ENCODE measurements at places on chromosomes 7 and 10.

DNA sequence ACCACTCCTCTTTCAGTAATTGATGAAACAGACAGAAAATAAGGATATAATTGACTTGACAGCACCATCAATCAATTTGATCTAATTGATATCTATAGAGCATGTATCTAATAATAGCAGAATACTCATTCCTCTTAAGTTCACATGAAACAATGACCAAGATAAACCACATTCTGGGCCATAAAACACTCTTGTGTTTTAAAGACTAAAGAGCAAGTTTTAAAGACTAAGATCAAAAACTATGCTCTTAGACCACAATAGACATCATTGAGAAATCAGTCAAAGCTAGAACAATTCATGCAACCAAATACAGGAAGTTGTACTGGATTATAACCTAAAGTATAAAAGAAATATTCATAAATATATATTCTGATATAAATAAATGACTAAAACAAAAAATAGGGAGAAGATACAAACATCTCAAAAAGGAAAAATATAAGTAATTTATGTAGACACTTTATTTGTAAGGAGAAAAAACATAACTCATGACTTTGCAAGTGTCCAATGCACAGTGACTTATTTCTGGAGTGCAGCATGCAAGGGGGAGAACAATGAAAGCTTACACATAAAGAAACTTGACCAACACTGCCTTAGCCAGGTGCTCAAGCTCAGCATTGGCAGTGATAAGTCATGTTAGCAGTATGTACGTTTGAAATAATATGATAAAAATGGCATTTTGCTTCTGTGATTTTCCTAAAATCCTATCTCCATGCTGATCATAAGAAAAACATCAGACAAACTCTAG, 312.7 kb upstream of the IGFBP3 start:
- no peak for DNase-seq

DNA sequence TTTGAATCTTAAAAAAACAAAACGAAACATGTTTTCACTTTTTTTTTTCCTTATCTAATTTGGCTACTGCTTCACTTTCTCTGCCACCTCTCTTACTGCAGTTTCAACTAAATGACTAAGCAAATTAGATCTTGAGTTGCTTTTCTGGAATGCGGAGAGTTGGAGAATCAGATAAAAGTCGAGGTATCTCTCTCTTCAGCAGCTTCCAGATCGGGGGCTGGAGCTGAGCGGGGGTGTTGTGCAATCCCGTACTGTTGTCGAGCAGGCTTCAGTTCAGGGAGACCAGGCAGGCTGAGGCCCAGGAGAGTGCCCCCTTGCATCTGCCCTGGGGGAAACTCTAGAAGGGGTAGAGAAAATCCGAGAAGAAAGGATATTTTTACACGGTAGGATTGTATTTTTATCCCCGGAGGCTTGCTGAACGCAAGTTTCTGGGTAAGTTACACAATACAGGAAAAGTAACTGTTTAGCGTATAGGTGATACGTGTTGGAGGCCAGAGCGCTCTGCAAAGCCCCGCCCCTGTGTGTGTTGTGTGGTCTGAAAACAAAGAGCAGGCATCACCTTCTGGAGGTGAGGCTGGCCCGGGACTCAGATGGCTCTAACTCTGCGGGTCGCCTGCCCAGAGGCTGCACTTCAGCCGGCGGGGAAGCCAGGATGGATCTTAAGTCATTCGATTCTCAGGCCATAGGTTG, 116.6 kb downstream of the KLF6 start:
- peak; percentile 76 for DNase-seq

- no peak for DNase-seq
Observed at GRCh38 chr7:77254429-77254828, 54.8 kb upstream of the FGL2 start.

GRCh38 chr10:97196223-97197029, 10.7 kb upstream of the SLIT1 start:
- peak; percentile 73 for DNase-seq

DNA sequence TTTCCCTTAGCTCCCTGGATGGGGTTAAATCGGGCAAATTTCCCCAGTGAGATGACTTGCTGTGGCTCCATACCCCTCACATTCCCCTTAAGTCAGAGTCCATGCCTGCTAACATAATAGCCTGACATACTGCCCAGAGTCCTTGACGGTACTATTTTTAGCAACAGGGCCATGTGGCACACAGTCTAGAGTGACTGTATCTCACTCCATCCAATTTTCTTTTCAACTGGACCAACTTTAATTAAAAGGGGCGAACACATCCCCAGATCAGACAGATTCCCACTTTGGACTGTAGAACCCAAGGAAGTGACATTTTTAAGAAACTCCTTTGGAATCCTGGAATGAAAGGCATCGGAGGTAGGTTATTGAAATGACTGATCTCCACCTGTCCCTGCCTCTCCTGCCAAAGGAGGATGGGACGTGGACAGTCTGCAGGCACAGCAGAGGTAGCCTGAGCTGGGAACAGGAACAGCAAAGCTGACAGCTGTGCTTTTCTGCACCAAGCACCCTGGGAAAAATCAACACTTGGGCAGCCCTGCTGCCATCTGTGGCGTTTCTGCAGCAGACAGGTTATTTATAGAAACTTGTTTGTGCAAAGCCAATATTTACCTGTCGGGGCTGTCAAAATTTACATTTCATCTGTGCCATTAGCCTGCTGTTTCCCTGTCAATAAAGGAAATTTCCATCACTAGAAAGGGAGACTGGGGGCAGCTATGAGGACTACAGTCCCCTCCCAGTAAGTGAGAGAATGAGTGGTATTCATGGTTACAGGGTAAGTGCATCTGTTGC, 221.5 kb upstream of the AOAH start:
- DNase-seq = no peak

DNA sequence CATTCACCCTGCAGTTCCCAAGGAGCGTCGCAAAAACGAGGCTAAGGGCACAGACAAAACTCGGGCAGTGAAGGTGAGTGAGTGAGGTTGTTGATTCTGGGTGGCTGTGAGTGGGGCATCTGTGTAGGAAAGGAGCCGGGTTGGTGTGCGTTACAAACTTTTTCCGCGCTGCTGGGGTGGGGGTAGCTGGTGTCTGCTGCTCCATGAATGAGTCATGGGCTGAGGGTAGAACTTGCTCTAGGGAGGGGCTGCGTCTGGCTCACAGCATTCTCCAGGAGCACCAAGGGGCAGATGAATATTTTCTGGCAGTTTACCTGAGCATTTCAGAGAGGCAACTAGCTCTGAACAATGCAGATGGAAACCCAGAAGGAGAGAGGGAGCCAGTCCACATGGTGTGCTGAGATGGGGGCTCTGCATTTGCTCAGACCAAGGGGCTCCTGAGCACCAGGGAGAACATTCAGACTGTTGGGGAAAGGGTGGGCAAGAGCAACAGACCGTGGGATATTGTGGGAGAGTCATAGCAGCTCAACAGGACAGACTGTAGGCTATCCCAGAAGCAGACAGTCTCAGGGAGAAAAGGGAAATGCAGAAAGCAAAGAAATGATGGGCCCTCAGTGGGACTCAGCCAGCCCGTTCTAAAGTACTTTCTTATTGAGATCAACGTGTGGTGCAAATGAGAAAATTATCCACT, 18.8 kb downstream of the NOBOX start:
- DNase-seq = no peak

DNA sequence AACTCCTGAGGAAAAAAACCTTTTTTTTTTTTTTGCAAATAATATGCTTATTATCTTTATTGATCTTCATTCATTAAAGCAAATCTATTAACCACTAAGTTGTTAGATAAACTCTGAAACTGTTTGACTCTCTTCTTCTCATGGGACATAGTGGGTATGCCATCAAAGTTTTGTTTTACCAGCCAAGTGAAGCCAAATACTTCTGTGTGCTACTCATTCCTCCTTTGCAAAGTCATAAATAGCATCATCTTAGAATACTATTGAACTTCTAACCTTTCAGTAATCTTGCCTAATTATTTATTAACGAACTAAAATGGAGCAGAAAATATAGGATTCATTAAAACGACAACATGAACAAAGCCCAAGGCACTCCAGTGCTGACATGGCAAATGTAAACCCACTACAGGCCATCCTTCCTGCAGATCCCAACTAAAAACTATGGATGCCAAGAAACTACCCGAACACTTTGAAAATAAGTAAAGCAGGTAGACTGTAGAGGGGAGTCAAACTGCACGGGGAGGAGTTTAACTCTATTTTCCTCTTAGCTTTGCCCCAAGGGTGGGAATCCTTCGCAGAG, 61.2 kb upstream of the ODAD2 start:
- DNase-seq = no peak

GRCh38 chr7:127705461-127705959, 53.5 kb downstream of the SND1 start:
- DNase-seq = no peak

DNA sequence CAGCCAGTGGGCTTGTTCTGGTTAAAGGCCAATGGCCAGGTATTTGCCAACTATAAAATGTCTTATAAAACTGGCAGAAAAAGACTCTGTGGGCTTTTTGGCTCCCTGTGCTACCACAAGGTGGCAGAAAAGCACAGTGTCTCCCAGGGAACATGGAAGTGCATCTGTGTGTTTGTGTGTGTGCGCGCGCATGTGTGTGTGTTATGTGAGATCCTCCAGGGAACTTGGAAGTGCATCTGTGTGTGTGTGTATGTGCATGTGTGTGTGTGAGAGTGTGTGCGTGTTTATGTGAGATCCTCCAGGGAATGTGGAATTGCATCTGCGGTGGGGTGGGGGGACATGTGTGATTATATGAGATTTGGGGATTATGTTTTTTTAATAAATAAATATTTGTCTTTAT, 30.2 kb upstream of the ABI1 start:
- peak; percentile 37 for DNase-seq

GRCh38 chr7:111763221-111763801, 201.0 kb upstream of the IMMP2L start:
- no peak for DNase-seq

- DNase-seq = no peak
Observed at GRCh38 chr7:64320547-64321513, 7.1 kb downstream of the ZNF736 start.

- no peak for DNase-seq
Observed at GRCh38 chr10:62095181-62096122, 173.2 kb downstream of the RTKN2 start.

GRCh38 chr7:41503438-41503837, 199.5 kb downstream of the INHBA start:
- DNase-seq = no peak

DNA sequence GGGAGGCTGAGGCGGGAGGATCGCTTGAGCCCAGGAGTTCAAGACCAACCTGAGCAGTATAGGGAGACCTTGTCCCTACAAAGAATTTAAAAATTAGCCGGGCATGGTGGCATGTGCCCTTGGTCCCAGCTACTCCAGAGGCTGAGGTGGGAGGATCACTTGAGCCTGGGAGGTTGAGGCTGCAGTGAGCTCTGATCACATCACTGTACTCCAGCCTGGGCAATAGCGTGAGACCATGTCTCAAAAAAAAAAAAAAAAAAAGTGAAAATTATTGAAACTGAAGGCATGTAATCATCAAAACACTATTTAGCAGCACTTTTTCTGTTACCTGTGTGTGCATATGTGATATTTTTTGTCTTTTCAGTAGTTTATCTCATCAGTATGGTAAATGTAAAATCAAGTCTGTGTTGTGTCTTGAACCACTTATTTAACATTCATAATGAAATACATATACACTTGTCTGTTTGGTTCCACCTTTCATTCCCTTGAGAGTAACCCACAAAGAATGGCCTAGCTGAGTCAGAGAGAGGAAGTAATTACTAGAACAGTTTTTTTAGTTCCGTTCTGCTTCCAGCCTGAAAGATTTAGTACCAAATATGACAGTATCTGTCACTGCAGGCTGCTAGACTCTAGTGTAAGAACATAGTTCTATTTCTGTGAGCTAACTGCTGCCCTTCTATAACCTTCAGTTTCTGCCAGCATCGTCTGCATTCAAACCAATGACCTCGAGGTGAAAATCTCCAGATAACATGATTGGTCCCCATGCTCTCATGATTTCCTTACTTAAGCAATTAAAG, 68.6 kb downstream of the MMRN2 start:
- DNase-seq = peak; percentile 2

GRCh38 chr7:142891490-142892082, 6.0 kb upstream of the TRPV6 start:
- DNase-seq = no peak

DNA sequence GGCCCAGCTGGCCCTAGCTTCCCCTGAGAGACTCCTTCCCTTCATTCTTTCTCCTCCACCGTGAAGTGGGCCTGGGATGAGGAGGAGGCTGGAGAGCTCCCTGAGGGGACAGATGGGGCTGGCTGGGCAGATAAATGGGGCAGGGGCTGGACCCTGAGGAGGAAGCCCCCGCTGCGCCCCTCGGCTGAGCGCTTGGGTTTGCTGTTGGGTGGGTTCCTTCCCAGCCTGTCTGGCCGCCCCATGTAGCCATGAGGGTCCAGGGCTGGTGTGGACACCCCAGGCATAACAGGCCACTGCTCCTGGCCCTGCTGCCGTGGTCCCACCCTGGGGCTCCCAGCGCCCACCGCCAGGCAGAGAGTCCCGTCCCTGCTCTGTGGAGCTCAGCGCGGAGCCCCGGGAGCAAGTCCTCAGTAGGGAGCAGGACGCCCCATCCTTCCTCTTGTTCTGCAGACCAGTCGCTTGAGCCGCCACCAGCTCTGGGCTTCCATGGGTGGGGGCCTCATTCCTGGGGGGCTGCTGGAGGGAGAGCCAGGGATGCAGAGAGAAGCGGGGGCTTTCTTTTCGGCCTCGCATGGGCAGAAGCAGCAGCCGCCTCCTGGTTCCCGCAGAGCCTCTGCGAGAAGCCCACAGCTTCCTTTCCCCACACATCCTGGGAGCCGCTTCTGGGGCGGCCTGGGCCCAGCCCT, 266.4 kb upstream of the TCERG1L start:
- no peak for DNase-seq

GRCh38 chr7:127983804-127984332, 47.4 kb downstream of the LRRC4 start:
- no peak for DNase-seq

DNA sequence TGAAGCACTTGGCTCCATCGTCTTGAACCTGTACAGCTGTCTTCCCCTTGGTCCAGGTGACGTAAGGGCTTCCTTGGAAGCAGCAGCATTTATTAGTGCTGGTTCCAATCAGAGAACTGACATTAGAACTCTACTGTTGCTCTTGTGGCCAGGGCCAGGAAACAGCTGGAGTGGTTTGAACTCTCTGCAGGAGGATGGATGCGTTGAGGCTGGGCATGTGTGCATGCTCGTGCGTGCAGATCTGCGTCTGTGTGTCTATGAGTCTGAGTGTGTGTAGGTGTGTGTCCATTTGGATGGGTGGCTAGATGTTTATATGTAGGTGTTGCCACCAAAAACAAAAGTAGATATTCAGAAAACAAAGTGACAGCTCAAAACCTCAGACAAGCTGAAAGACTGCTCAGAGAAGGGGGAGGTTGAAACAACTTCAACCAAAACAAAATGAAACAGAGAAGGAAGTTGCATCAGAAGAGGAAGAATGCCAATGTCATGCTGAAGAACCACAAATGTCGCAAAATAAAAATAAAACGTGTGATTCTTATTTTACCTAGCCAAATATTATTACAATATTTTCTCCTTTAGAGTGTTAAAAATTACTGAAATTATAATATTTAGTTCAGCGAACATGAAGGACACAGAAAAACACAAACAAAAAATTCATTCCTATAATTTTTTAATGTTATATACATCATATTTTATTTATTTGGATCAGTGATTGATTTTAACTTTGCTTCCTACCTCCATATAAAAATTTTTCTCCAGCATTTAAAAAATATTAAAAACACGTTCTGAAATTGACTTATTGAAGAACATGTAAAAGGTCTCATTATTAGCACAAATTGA, 96.1 kb upstream of the MKLN1 start:
- peak; percentile 68 for DNase-seq

GRCh38 chr7:99120501-99120900, 23.4 kb downstream of the SMURF1 start:
- no peak for DNase-seq

All from CD4-positive, alpha-beta T cell treated with Interleukin-12 subunit alpha and Interleukin-12 subunit beta, for 1 hour (primary cell).